ENCODE measurements at places on chromosomes 4 and X.

DNA sequence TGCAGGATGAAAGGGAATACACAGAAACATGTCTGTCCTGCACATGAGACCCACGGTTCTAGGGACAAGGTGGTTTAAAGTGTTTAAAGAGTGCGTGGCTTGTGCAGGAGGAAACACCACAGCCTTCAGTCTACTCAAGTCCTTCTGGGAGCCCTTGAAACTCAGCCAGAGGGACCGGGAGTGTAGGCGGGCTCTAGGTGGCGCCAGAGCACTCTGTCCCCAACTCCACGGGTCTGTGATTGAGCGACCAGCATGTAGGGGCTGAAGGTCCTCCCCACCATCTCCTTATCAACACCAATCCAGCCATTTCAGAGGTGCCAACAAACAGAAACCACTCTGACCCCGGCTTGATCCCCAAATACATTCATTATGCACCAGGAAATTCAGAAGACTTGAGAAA, 82.0 kb upstream of the CLDN34 start:
- DNase-seq: no peak

DNA sequence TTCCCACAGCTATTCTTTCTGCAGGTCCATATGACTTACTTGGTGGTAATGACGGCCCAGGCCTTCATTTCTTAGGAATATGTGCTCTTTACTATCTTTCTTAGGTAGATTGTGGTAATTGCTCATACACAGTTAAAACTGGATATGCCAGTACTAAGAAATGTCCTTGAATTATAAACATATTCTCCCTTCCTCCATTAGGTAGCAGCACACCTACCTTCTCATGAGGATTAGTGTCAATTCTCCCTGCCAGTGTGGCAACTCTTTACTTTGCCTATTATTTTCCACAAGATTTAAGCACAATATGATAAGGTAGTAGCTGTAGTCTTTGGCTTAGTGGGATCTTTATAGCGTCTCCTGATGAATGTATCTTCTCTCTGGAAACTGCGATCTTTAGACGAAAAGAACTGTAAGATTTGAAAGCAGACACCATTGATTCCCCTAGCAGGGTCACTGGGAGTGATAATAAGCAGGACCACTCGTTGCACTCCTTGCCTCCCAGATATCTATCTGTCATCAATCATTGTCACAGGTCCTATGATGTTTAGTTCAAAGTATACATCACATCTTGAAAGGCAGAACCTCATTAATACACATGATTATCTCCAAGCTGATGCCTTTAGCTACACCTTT, 1240.7 kb downstream of the C4orf33 start:
- no peak for DNase-seq

- no peak for DNase-seq
Measured at GRCh38 chrX:143757887-143758286, 37.3 kb upstream of the SPANXN2 start.

- DNase-seq: no peak
Measured at GRCh38 chrX:123487669-123488068, 245.2 kb downstream of the THOC2 start.

DNA sequence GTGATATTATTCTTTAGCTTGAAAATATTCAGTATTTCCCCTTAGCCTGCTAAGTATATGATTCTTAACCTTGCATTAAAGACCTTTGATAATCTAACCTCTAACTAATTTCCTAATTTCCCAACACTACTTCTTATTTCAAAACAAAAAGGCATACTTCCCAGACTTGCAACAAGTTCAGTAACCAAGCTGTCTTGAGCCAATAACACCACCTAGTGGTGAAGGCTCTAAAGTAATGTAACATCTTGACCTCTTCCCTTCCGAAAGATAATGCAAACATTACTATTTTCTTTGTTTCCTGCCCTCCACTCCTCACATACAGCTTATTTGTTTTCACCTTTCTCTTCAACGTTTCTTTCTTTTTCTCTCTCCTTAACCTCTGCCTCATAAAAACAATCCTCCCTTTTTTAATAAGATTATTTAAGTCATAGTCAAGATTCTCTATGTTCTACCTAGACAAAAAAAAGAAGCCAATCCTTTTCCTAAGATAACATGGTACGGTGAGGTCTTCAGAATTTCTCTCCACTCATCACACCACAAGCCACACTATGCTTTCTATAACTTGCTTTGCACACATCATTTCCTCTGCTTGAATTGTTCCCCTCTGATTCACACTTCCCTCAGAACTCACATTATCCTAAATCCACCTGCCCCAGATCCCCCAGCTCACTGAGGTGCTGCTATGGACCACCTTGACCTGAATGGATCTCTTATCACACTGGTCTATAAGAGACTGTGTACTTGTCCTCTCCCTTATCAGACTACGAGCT, 3.5 kb downstream of the FAT1 start:
- DNase-seq: no peak

DNA sequence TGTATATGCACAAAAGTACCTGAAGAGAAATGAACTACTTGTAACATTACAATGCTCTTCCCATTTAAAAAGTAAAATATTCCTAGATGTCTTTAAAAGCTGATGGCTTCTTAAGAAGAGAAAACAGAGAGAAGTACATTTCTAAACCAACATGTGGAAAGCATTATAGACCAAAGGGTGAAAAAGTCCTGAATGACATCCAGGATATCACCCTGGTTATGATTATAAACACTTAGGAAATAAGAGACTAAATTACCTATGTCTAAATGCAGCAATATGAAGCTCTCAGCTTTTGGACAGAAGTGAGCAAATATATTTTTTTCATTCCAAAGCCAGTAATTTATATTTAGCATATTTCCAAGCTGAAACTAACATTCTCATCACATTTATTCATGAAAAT, 21.7 kb upstream of the EGFL6 start:
- no peak for DNase-seq

DNA sequence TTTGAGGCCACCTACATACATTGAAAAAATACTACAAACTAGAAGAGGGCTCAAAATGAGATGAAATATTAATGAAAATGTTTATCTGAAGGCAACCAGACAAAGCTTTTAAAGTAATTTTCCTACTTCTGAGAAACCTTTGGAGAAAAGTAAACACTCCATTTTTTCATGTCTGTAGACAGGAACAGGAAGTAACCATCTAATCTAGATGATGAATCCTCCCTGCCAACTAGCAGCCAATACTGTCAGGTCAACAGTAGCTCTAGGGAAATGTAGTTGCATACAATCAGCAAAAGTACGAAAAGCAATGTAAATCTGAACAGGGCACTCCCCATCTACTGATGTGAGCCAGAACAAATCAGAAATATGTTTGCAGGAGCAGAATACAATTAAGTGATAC, 49.0 kb downstream of the AMMECR1 start:
- DNase-seq: no peak

DNA sequence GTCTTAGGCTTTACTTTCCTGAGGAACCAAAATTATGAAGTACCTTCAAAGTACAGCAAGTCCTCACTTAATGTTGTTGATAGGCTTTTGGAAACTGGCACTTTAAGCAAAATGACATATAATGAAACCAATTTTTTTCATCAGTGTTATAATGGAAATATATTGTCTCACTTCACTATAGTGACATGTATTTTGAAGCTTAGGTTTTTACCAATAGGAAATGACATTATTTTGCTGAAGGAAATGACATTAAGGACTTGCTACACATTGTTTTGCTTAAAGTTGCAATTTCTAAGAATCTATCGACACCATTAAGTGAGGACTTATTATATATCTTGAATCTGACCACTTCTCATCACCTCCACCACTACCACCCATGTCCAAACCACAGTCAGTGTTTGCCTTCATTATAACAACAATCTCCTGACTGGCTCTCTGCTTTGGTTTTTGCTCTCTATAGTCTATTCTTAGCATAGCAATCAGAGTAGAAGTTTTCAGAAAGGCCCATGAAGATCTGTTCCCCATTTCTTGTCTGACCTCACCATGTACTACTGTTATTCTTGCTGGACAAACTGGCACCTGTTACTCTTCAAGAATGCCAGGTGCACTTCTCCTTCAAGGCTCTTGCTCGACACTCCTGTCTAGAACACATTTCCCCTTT, 311.2 kb downstream of the BMPR1B start:
- no peak for DNase-seq

DNA sequence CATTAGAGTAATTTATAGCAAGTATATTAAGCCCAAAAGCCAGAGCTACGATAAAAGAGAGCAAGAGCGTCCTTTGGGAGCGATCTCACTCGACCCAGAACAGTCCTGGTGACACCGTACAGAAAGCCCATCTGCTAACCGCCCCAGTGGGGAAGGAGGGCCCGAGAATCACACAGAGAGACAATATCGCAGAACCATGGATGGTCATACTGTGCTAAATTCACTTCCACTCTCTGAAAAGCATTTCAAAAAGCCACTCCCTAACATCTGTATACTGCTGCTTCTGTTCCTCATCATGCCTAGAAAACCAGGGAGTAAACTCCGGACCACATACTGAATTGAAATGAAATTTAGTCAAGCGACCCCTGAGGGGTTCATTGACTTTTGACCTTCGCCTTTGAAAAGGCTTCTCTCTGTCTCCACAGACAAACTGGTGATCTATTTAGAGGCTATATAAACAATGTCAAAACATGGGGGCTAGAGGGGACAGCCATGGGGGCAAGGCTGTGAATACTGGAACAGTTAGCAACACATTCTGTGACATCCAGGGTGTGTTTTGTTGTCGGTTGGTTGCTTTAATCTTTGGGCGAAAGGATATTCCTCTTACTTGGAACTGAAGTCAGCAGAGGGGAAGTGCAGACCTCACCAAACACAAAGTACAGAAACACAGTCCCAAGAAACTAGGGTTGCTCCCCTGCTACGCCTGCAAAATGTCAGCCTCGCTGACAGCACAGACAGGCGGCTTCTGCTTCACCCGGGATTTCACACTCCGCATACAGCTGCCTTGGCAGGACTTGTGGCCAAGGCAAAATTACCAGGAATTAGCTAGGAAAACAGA, 129.0 kb upstream of the RASGEF1B start:
- no peak for DNase-seq

DNA sequence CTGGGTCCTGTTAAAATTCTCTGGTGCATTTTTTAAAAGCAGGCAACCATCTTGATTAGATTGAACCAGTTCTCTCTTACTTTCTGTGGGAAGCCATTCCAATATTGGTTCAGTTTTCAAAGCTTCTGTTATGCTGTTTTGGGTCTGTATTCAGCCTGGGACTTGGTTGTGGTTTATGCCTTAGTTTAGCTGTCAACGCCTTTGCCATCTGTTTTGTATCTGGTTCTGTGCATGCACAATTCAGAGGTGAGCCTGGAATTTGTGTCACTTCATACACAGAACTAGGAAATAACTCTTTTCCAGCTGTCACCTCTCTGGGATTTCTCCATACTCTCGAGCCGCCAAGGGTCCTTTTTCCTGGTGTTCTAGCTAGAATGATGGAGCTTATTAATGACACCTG, 46.2 kb downstream of the STAP1 start:
- DNase-seq: no peak

DNA sequence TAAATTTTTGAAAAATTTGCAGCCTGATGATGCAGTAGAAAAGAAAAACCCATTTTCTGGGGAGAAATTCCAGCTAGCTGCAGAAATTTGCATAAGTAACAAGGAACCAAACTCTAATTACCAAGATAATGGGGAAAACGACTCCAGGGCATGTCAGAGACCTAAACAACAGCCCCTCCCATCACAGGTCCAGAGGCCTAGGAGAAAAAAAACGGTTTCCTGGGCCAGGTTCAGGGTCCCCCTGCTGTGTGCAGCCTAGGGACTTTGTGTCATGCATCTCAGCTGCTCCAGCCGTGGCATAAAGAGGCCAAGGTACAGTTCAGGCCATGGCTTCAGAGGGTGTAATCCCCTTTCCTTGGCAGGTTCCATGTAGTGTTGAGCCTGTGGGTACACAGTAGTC, 733.7 kb upstream of the CT83 start:
- DNase-seq: no peak

DNA sequence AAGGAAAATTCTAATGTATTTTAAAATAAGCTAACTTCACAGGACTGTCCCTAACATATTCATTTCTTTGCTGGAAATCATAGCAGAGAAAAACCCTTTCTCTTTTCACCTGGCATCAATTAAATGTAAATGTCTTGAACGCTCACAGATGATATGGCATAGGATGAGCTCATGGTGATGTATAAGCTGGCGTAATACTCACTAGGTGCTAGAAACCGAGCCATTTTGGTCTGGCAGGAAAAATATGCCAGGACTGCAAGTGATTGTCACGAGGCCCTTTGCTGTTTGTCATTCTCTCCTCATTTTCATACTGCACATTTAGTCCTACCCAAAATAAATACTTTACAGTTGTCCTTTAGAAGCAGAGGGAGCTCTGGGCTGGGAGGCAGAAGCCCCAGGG, 222.7 kb upstream of the LNX1 start:
- DNase-seq: no peak

- DNase-seq: no peak
Measured at GRCh38 chr4:85672116-85672515, 197.2 kb downstream of the ARHGAP24 start.

GRCh38 chr4:169384779-169385178, 114.0 kb upstream of the SH3RF1 start:
- DNase-seq: no peak

DNA sequence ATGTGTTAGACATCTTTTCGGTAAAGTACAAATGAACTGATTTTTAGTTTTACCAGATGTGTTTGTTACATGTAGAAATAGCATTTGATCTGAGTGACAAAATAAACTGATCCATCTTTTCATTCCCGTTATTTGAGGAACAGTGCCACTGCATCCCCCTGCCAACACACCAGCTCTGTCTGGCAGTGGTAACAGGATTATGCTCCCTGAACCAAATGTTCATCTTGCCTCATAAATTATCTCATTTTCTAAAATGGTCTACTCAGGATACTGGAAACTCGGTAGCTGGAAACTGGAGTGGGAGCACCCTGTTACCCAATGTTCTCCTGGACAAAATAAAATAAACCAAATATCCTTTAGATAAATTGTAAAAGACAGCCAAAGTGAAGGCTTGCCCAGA, 171.6 kb downstream of the FAT4 start:
- no peak for DNase-seq

DNA sequence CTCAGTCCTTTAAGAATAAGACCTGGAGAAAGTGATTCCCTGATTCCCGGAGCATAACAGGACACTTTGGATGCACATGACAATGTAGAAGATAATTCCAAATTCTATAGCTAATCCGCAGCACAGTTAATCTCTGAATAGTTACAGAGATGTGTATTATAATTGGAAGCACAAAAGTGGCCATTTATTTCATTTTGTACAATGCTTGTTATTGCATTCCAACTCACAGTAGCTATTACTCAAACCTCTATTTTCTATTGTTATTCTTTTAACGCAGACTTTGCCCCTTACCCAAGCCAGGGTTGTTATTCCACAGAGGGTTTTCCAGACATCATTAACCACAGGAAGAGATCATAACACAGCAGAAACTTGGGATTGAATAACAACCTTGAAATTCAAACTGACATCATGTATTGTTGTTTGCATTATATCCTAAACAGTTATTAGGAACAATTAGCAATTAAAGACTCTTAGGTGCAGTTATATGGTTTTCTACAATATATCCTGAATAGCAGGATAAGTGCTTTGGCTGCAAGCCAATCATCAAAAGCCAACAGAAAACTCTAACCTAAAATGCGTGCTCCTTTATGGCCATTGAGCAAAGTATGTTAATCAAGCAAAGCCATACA, 984.0 kb upstream of the TENM3 start:
- DNase-seq: no peak
